ENCODE measurements at places on chromosomes 11 and 22. TPM values are rescaled to one million over a fixed set of nuclear protein-coding genes. Genes with fewer than 3 reads are reported as not detected.

GRCh38 chr11:120569861-120570260, 58.3 kb downstream of the GRIK4 start:
- peak; percentile 65 for DNase-seq

DNA sequence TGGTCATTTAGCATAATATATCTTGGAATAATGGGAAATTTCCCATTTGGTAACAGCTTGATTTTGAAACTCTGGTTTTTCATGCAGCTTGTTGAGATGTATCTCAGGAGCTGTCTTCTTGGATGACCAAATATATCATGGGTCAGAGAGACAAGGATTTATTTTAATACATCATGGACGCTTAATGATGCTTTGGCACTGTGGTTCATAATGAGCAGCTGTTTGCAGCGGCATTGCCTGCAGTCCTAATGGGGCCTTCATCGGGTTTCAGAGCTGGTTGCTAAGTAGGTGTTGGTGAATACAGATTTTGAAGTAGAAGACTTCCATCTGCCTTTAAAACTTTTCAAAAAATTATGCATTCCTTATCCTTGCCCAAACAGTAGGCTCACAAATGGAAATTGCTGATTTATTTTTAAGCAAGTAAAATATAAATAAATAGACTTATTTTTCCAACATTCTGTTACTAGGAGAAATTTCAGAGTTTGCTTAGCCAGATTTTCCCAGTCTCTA, 389.5 kb upstream of the FAT3 start:
- DNase-seq, result peak; percentile 68

- DNase-seq, result no peak
Measured at GRCh38 chr11:15104166-15104565, 10.6 kb upstream of the INSC start.

Gene ZFTA
- 21.8 TPM for total RNA-seq

Gene ART5
- 1.0 TPM for total RNA-seq

DNA sequence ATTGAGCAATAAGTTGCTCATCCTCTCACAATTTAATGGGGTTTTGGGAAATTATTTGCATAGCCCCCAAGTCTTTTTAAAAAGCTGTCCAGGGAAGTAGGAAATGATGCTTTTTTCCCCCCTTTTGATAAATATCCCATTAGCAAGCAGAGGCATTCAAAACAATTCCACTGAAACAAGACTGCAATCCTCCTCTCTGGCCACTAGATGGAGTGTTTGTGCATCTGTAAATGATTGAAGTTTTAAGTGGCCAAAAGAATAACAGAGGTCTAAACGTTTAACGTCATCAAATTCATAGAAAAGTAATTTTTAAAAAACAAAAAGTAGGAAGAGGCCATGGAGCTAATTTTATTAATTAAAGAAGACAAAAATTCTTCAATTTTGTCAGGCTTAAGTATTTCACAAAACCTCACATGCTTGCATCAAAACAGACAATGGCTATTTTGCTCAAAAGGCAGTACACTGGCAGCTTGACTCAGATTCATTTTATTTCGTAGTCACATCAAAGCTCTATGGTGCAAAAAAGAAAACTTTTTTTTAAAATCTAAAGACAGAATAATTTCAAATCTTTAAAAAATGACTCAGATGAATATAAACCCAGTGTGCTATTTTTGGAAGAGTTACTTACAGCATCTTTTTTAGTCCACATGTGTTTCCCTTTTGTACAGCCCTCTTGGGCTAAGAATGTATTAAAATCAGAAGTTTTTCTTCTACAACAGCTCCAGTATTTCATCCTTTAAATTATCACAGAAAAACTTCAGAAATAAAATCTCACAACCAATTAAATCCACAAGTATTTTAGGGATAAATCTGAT, 17.8 kb downstream of the CHORDC1 start:
- peak; percentile 63 for DNase-seq

Gene OR52I1
- not detected for total RNA-seq

DNA sequence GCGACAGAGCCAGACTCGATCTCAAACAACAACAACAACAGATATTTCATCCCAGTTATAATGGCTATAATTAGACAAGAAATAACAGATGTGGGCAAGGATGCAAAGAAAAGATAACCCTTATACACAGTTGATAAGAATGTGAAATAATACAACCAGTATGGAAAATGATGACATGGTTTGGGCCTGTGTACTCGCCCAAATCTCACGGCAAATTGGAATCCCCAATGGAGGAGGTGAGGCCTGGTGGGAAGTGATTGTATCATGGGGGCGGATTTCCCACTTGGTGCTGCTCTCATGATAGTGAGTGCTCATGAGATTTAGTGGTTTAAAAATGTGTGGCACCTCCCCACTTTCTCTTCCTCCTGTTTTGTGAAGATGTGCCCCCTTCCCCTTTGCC, 104.1 kb downstream of the C11orf87 start:
- DNase-seq, result no peak

GRCh38 chr11:2825889-2826678, 59.5 kb downstream of the CDKN1C start:
- DNase-seq, result peak; percentile 93

DNA sequence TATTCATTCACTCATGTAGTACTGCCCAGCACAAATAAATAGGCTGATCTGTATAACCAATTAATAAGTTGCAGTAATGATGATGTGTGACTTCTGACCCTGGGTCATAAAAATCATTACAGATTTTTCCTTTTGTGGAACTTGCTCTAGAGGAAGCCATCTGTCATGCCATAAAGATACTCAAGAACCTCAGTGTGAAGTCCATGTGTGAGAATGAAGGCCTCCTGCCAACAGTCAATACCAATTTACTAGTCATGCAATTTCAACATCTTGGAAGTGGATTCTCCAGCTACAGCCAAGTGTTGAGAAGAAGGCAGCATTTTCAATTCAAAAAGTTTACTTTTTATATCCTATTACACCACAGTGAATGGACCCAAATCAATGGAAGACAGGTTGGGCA, 435.6 kb upstream of the LRRC4C start:
- DNase-seq, result no peak

- peak; percentile 94 for DNase-seq
Measured at GRCh38 chr22:29766632-29767170, at the start of gene ZMAT5. TSS of gene ZMAT5 (minus strand) at chr22:29767007. CDS start at chr22:29748544, 18,463 bp downstream.

Gene PLAAT5
- total RNA-seq, result 1.1 TPM

Gene SCGB1A1
- 16.0 TPM for total RNA-seq

GRCh38 chr11:68934666-68935065, 31.0 kb downstream of the IGHMBP2 start:
- DNase-seq, result no peak

Gene APOBEC3B
- total RNA-seq, result 1.0 TPM

- no peak for DNase-seq
Measured at GRCh38 chr22:32748509-32748908, 53.0 kb upstream of the TIMP3 start.

Gene MS4A15
- 26.8 TPM for total RNA-seq

GRCh38 chr11:86743223-86744118, 56.9 kb upstream of the PRSS23 start:
- no peak for DNase-seq

- DNase-seq, result no peak
Measured at GRCh38 chr11:117334896-117335295, 7.2 kb downstream of the CEP164 start.

DNA sequence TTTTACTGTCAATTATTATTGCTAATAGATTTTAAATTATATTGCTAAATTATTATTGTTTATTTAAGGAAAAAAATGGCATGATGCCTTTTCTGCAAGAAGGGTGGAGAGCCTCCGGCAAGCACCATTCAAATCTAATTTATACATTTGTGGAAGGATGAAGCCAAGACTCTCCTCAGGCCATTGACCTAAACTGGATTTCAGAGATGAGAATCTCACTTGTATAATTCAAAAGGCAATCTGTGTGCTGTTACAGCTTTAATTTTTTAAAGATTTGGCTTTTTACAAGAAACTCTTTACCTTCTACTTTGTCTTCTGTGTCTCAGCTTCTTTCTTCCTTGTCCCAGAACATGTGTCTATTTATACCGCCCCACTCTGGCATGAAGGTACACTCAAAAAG, 722.5 kb downstream of the ETS1 start:
- no peak for DNase-seq

DNA sequence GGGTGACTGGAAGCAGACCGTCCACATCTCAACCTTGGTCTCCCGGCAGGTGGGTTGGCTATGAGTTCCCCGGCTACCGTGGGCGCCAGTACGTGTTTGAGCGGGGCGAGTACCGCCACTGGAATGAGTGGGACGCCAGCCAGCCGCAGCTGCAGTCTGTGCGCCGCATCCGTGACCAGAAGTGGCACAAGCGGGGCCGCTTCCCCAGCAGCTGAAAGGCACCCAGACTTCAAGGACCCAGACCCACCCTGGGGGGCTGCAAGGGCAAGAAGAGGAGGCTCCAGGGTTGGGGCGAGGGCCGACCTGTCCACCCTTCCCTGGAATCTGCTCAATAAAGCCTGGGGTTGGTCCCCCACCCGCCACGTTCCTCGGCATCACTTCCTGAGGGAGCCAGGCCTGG, 7.3 kb downstream of the CRYBB3 start:
- no peak for DNase-seq

GRCh38 chr22:39382410-39382809, 17.2 kb upstream of the TAB1 start:
- no peak for DNase-seq

DNA sequence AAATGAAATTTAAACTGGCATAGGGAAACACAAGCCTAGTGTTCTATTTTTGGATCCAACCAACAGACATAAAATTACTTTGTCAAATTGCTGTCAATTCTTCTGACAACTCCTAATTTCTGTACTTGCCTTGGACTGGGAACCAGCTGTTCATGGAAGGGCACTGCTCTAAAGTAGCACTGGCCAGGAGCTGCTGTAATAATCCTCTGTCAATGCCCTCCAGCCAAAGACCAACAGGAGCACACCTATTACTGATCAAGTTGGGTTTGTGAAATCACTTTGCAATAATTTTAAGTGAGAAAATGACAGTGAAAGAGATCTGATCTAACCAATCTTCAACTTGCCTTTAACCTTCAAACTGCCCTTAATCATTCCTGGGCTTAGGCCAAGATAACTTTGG, 18.9 kb upstream of the TMEM123 start:
- DNase-seq, result no peak

GRCh38 chr11:21474529-21474928, 718.4 kb upstream of the ANO5 start:
- no peak for DNase-seq

GRCh38 chr11:17161515-17161914, 46.3 kb downstream of the PIK3C2A start:
- DNase-seq, result no peak

Gene DEFB131B
- total RNA-seq, result not detected

DNA sequence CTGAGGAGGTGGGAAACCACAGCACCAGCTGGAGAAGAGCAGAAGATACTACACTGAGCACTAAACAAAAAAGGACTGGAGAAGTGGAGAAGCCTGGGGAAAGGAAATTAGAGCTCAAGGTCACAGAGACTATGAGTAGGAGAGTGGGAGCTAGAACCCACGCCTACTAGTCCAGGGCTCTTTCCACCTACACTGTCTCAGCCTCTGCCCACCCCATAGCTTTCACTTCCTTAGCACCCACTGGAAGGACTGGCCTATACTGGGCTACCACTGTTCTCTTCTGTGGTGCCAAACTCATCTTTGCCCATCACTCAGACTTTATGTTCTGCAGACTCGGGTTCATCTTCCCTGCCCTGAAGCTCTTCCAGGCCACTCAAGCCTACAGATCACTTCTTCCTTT, 94.3 kb upstream of the PHOX2A start:
- DNase-seq, result no peak

Gene FJX1
- total RNA-seq, result 4.0 TPM

Gene MRGPRX3
- not detected for total RNA-seq

Gene PLCB3
- total RNA-seq, result 18.2 TPM

DNA sequence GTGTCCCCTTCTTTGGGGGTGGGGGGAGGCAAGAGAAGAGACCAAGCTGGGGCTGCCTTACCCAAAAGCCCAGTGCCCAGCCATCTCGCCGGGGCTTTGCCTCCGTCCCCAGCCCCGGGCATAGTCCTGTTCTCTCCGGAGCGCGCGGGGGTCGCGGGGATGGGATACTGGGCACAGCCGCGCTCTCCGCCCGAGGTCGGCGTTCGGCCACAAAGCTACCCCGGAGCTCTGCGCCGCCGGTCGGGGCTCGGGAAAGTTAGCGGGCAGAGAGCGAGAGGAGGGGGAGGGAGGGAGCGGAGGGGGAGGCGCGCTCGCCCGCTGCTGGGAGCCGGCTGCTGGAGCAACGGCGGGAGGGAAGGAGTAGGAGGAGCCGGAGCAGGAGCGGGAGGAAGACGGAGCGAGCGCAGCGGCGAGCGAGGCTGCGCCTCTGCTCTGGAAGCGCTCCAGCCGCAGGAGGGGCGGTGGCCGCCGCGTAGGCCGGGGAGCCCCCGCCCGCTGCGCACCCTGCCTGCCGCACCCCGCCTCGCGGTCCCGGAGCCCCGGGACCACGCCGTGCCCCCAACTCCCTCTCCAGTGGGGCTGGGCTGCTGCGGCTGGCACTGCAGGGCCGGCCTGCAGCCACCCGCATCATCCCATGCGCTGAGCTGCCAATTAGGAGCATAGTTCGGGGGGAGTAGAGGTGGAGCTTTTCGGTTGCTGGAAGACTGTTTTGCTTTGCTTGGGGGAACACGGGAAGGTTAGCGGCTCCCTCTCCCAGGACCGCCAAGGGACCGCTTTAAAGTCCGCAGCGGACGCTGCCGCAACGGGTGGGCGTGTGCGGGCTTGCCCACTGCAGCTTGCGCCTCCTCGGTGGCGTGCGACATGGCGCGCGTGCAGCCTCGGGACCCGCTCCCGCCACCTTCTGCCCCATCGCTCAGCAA, at the start of gene SCN4B:
SCN4B (minus strand) TSS at position 272 of the 920 bp plus-strand sequence; CDS start at position 122, 150 bp downstream.
- DNase-seq, result peak; percentile 94

- peak; percentile 50 for DNase-seq
Measured at GRCh38 chr11:6249770-6250555, 9.7 kb upstream of the CCKBR start.
